ENCODE measurements at places on chromosomes 4 and X. TPM values are rescaled to one million over a fixed set of nuclear protein-coding genes. Genes with fewer than 3 reads are reported as not detected.

GPR50 gene
- total RNA-seq: not detected

MFAP3L gene
- 0.12 TPM for total RNA-seq

DCX gene
- not detected for total RNA-seq

XG gene
- total RNA-seq: not detected

SLC9B1 gene
- 0.47 TPM for total RNA-seq

ADH4 gene
- not detected for total RNA-seq

MAGEE1 gene
- total RNA-seq: 2.0 TPM

UGT2A1 gene
- not detected for total RNA-seq

IL1RAPL2 gene
- not detected for total RNA-seq
